Endodermal cell (in vitro differentiated cells): ENCODE measurements at places on chromosomes 4 and X. TPM values are rescaled to one million over a fixed set of nuclear protein-coding genes. Genes with fewer than 3 reads are reported as not detected.

- DNase-seq = peak; percentile 56
These were observed 77.1 kb downstream of the RBM47 start for GRCh38 chr4:40552536-40552935.

GRCh38 chrX:10831716-10832502, 211.5 kb upstream of the MID1 start:
- DNase-seq = no peak

DNA sequence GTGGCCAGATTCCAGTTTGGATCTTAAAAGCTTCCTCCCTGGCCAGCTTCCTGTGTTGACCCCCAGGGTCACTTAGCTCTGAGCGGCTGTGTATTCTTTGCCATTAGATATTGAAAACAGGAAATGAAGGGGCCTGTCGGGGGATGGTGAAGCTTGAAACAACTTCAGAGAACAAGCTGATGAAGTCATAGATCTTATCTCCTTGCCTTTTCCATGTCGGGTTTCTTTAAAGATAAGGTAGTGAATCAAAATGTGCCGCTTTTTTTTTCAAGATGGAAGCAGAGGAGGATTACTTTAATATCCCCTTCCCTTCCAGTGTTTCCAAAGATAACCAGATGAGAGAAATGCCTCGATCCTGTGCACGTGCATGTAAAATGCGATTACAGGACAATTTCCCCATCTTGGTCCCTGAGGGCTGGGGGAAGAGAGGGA, 508.5 kb downstream of the MID1IP1 start:
- no peak for DNase-seq

DNA sequence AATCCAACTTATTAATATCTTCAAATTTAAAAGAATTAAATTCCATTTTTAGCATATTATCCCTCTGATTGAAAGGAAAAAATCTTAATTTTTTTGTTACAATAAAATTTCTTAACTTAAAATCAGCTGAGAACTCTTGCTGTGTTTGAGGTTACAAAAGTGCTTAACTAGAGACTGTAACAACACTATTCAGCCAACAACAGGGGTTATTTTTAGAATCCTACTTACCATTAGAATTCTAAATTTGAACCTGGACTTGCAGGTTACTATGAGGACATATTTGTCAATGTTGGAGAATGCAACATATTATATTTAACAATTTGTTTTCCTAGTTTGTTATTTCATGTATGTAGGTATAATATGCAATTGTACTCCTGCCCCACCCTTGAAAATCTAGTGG, 238.1 kb upstream of the CXXC4 start:
- no peak for DNase-seq

GRCh38 chr4:83342476-83342875, 7.8 kb upstream of the HPSE start:
- DNase-seq = no peak

DNA sequence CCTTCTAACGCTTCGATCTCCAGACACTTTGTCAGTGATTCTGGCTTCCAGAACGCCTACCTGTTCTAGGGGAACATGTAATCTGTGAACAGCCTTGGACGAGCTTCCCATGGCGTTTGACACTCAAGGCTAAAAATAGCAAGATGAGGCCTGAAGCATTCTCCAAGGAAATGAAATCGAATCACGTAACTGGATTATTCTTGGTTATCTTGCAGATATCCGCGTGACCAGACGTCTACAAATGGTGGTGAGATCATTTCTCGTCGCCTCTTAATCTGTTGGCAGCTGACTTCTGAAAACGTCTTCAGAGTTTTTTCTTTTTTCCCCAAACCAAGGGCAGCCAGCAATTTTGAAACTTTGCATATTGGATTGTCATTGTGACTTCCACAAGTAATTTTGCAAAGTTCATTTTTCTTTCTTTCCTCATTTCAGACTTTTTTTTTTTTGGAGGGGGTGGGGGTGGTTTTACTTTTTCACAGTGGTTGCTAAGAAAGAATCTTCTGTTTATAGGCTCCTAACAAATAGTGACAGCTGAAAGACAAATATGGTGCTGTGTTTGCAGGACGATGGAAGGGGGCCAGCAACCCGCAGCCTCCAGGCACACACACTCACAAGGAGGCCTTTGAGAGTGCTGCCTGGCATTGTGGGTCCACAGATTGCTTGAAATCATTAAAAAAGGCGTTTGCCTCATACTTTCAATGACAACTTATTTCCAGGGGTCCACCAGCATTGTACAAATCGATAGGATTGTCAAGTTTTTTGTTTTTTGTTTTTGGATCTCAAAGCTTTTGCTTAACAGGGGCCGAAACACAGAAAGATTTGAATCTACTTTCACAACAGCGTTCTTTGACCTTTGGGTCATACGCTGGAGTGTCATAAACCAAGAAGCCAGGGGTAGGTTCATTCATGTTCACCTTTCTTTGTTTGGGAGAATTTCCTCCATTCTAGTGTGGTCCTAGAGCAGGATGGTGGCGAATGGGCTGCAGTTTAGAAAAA, 32.4 kb upstream of the PDLIM3 start:
- no peak for DNase-seq

DNA sequence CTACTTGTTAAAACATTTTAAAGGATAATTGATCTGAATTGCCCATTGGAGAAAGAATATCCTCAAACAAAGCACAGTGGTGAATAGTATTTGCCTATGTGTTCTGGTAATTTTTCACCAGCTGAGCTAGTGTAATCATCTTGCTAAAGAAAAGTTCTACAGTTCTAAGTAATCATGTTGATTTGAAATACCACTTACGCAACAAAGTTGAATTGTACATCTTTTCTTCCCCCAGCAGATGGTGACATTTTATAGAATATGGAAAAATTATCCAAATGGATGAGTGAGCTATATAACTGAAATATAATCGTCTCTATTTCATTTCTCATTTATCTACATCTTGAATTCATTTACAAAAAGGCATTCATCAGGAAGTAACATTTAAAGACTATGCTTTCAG, 9.7 kb upstream of the ZNF674 start:
- no peak for DNase-seq

GRCh38 chr4:79338148-79338547, 12.3 kb upstream of the NAA11 start:
- no peak for DNase-seq

- no peak for DNase-seq
These were observed 86.5 kb downstream of the SPCS3 start for GRCh38 chr4:176406297-176406696.

- DNase-seq = no peak
These were observed 169.1 kb downstream of the UNC5C start for GRCh38 chr4:95379633-95380032.

- DNase-seq = peak; percentile 88
These were observed 13.8 kb downstream of the GPM6B start for GRCh38 chrX:13803116-13803515.

GRCh38 chr4:33941854-33942253, 2302.5 kb downstream of the ARAP2 start:
- no peak for DNase-seq

- no peak for DNase-seq
These were observed 12.9 kb upstream of the BMPR1B start for GRCh38 chr4:94744850-94745249.

- no peak for DNase-seq
These were observed 12.5 kb upstream of the DCLK2 start for GRCh38 chr4:150065740-150066139.

DNA sequence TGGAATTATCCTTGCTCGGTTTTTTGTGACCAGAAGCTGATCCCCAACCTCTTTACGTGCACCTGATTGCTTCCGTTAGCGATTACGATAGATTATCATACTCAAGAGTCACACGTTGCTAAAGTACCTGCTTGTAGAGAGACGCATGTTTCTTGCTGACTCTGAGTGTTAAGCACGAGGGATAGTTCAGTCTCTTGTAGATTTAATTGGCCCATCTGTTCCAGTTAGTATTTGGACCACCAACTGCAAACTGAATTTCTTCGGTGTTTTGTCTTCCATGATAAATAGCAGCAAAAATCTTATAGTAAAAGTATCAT, 516 bp upstream of the COX18 start:
- no peak for DNase-seq

DNA sequence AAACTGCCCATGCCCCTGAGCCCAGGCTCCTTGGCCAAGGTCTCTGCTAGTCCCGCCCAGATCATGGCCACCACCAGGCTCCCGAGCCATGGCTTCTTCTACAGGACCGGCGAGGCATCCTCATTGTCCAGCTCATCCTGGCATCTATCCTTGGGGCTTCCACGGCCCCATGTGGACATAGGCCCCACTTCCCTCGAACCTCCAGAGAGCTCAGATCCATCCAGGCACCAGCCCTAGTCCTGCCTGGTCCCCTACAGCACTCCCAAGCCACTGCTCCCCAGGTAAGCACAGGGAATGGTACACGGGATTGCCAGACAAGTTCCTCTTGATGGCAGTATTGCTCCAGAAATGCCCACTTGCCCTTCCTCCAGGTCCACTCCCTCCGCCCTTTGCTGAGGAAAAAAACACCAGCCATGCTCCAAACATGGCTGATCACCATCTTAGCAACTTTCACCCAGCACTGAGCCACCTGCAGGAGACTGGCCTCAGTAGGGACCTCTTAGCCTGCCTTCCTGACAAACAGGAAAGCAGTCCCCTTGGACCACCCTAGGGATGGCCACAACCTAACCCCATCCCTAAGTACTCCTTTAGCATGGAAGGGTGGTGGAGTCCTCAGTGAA, 272.1 kb upstream of the AGTR2 start:
- peak; percentile 86 for DNase-seq

- DNase-seq = no peak
These were observed 118.8 kb upstream of the AFF2 start for GRCh38 chrX:148381603-148382002.

DNA sequence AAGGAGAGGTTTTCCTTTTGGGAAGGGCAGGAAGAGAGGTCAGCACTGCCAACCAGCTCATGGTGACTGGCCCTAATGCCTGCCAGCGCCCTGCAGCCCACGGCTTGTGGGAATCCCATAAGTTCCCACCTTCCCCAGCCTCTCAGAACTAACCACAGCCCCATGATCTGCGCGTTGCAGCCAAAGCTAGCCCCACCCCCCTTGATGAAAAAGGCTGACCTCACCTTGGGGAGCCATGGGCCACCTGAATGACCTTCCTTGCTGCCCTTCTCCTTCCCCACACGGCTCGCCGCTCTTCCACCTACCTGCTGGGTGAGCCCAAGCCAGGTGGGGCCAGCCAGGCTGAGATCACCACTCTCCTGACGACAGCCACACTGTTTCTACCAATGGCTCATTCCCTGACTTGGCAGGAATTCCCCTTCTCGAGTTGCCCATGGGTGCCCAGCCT, 3.9 kb upstream of the ELF4 start:
- DNase-seq = no peak

DNA sequence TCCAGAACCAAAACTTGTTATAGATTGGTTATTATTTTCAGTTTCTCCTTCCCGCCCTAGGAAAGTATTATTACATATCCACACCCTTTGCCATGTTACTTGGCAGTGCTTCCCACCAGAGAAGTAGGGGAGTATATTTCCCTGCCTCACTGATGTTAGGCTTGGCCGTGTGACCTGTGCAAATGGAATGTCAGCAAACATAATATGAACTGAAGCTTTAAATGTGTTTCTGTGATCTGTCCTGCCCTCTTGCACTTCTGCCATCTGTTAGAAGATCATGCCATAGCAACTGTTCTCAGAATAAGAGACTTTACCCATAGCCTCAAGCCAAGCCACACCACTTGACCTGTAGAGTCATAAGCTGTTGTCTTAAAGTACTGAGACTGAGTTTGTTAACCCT, 36.7 kb upstream of the NEUROG2 start:
- no peak for DNase-seq

GRCh38 chr4:188082796-188083195, 26.6 kb downstream of the TRIML2 start:
- DNase-seq = no peak

DNA sequence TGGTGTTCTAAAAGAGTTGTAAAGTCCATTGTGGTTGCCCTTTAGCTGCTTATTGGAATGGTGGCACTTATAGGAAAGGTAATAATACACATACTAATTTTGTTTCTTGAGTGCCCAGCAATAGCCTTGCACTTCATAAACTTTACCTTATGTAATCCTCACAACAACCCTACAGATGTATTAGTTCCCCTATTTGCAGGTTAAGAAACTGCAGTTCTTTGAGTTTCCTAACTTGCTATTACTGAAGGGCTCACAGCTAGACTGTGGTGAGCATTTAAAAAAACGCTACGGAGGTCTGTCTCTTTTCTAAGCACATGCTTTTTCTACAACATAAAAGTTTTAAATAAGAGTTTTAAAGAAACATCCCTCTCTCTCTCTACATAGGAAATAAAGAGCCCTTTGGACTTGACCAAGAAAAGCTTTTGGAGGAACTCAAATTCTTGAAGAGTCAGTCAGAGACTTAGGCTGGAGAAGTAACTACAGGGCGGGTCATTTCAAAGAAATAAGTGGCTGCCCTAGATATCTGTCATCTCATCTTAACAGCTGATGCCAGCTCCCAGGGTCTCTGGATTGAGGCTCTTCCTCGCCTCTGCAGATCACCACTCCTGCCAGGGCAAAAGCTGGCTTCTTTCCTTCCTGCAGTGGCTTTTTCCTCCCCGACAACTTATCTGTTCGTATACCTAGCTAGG, 42.0 kb upstream of the FBXW7 start:
- no peak for DNase-seq

MTTP gene
- 0.42 and 0.95 TPM in 2 replicates for total RNA-seq

IRS4 gene
- 10.2 and 10.4 TPM in 2 replicates for total RNA-seq

IL2 gene
- not detected in 3 replicates for total RNA-seq

EDA gene
- 49.2 and 59.0 TPM in 2 replicates for total RNA-seq

DSPP gene
- not detected in 2 replicates for total RNA-seq

ETDB gene
- total RNA-seq = not detected in 2 replicates

RNF212 gene
- total RNA-seq = 4.0 and 5.6 TPM in 2 replicates

MAGEA1 gene
- not detected in 2 replicates for total RNA-seq

NR3C2 gene
- total RNA-seq = 0.44 and 0.77 TPM in 2 replicates

FAM184B gene
- total RNA-seq = 0.07 TPM in 2 replicates

GLRB gene
- 0.93 and 1.1 TPM in 2 replicates for total RNA-seq
